ENCODE measurements at places on chromosomes 6 and 20.

GRCh38 chr6:81806793-81807565 lies 54.5 kb upstream of the TENT5A start:
- no peak for DNase-seq

DNA sequence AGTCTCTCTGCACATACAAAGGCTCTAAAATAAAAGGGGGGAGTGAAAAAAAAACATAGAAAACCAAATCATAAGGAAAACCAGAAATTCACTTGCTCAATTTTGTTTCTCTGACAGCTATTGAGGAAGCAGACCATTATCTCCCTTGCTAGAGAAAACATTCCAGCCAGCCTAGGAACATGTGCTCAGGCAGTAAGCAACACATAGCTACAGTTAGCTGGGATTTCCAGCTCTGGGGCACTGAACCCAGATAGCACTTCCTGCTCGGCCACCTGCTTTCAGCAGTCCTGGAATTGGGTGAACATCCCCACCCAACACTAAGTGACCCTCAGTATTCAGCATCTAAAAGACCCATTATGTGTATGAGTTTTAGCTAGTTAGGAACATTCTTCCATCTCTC lies 61.3 kb downstream of the TNFRSF21 start:
- no peak for DNase-seq

- DNase-seq, result no peak
Measured at GRCh38 chr6:25913741-25914140, 16.8 kb downstream of the SLC17A2 start.

- no peak for DNase-seq
Measured at GRCh38 chr6:121694801-121695251, 259.4 kb downstream of the GJA1 start.

- DNase-seq, result no peak
Measured at GRCh38 chr6:5457983-5458683, 196.8 kb downstream of the FARS2 start.

DNA sequence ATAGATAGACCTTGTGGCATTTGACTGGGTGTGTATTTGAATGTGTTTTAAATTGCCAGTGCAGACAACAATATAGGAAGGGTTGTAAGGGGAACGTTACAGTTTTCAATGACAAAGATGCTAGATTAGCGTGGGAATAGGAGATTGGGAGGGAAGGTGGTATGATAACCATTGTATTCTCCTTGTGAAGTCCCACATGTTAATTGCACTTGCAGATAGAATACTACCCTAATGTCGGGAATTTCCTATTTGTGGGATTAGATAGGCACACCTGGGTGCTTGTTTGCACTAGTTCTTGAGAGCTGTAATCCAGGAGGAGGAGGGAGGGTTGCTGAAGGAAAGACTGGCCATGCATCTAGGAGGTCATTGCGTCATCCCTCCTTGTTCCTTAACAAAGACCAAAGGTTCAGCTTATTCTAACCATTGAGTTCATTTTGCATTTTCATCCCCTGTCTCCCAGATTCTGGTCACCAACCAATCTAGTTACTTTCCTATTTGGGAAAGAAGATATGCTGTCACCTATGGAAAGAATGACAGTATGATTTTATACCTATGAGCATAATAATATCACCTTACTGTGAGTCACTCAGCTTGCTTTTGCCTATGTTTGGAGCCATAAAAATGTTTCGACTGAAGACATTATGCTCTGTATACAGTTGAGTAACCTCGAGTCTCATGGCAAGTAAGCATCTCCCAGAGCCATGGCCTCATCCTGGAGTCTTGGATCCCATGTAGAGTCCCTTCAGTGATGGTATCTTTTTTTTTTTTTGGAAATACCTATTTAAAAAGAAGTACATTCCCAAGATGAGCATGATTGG lies 201.5 kb downstream of the DTNBP1 start:
- DNase-seq, result no peak

GRCh38 chr6:85726206-85726605 lies 83.5 kb upstream of the SYNCRIP start:
- no peak for DNase-seq

DNA sequence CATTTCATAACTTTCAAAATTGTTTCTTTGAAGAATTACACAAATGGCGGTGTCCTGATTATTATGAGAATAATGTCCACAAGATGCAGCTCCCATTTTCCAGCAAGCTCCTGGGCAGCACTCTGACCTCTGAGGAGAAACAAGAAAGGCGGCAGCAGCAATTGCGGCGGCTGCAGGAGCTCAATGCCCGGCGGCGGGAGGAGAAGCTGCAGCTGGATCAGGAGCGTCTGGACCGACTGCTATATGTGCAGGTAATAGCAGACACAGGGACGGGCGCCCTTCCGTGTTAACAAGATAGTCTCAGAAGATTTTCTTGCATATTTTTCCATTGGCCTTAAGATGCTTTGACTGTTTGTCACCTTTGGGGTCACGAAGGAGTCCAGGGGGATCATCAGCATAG lies 6.7 kb downstream of the ACTR5 start:
- no peak for DNase-seq
